Smooth muscle cell of the pulmonary artery (primary cell): ENCODE measurements at places on chromosomes 16 and 17. TPM values are rescaled to one million over a fixed set of nuclear protein-coding genes. Genes with fewer than 3 reads are reported as not detected.

The RND2 gene
- 0.17 and 0.20 TPM in 2 replicates for total RNA-seq

The TBC1D3B gene
- total RNA-seq, result 1.5 and 4.9 TPM in 2 replicates

The HCRT gene
- total RNA-seq, result not detected in 2 replicates

The KRTAP3-2 gene
- total RNA-seq, result not detected in 2 replicates

The PRSS53 gene
- 4.8 and 6.0 TPM in 2 replicates for total RNA-seq

The MVD gene
- total RNA-seq, result 52.5 and 77.8 TPM in 2 replicates

The SLC5A10 gene
- total RNA-seq, result under 0.01 TPM in 1 of 2 replicates, not detected in the other

The RNF227 gene
- 4.0 and 6.9 TPM in 2 replicates for total RNA-seq

The DHRS7C gene
- not detected in 2 replicates for total RNA-seq

The KRTAP2-2 gene
- not detected in 2 replicates for total RNA-seq

The NPIPB9 gene
- total RNA-seq, result 0.72 and 1.7 TPM in 2 replicates

The HAP1 gene
- under 0.01 and 0.07 TPM in 2 replicates for total RNA-seq

The CBLN1 gene
- total RNA-seq, result 0.03 TPM in 1 of 2 replicates, not detected in the other

The WFIKKN1 gene
- total RNA-seq, result 0.26 TPM in 2 replicates

The ZFP3 gene
- 0.92 and 1.6 TPM in 2 replicates for total RNA-seq

The OR4D1 gene
- total RNA-seq, result not detected in 2 replicates

The MFAP4 gene
- 39.1 and 59.7 TPM in 2 replicates for total RNA-seq
